ENCODE measurements at places on chromosomes 6 and 20. TPM values are rescaled to one million over a fixed set of nuclear protein-coding genes. Genes with fewer than 3 reads are reported as not detected.

OOEP gene
- not detected for total RNA-seq

SLC22A16 gene
- total RNA-seq: not detected

EPPIN gene
- total RNA-seq: not detected

GRM4 gene
- 0.11 TPM for total RNA-seq

MAP3K5 gene
- total RNA-seq: 40.7 TPM

CFB gene
- 14.4 TPM for total RNA-seq

TPBG gene
- 13.5 TPM for total RNA-seq
